ENCODE measurements at places on chromosomes 16 and 17.

- peaks cover 6% of the 10 kb centered on the region for H3K4me1 ChIP-seq
- no peak for DNase-seq
- H3K4me3 ChIP-seq, result no peak overlapping the region
- H3K27me3 ChIP-seq, result no peaks in the 10 kb centered on the region
- no peak overlapping the region for H3K27ac ChIP-seq
- H3K36me3 ChIP-seq, result peaks cover 8% of the 10 kb centered on the region
These were observed 7.2 kb downstream of the ENO3 start for GRCh38 chr17:4958102-4958501.

DNA sequence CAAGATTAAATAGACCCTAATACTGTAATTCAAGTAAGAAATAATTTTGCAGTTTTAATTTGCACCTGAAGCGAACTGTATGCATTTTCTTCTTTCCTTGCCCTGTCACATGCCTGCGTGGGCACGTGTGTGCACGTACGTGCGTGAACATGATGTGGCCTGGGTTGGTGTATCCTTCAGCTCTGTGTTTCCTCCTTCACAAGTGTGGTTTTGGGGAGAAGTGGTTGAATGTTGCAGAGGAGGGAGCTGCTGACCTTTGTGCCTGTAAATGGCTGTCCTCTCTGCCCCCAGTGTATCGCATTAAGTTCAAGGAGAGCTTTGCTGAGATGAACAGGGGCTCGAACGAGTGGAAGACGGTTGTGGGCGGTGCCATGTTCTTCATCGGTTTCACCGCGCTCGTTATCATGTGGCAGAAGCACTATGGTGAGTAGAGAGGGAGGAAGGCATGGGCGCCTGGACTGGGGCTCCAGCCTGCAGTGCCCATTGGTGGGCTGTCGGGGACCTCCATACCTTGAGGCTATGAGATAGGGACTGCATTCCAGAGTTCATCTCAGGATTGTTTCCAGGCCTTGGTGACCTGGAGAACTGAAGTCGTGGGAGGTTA is 6.0 kb downstream of the COX4I1 start:
- peaks cover 25% of the 10 kb centered on the region for H3K36me3 ChIP-seq
- H3K27me3 ChIP-seq, result no peaks in the 10 kb centered on the region
- H3K27ac ChIP-seq, result no peak overlapping the region
- no peak for DNase-seq

- no peak overlapping the region for H3K27ac ChIP-seq
- H3K36me3 ChIP-seq, result peaks cover 7% of the 10 kb centered on the region
- H3K4me1 ChIP-seq, result peaks cover 14% of the 10 kb centered on the region
- H3K4me3 ChIP-seq, result no peak overlapping the region
These were observed 13.7 kb upstream of the MNT start for GRCh38 chr17:2414446-2415064.

DNA sequence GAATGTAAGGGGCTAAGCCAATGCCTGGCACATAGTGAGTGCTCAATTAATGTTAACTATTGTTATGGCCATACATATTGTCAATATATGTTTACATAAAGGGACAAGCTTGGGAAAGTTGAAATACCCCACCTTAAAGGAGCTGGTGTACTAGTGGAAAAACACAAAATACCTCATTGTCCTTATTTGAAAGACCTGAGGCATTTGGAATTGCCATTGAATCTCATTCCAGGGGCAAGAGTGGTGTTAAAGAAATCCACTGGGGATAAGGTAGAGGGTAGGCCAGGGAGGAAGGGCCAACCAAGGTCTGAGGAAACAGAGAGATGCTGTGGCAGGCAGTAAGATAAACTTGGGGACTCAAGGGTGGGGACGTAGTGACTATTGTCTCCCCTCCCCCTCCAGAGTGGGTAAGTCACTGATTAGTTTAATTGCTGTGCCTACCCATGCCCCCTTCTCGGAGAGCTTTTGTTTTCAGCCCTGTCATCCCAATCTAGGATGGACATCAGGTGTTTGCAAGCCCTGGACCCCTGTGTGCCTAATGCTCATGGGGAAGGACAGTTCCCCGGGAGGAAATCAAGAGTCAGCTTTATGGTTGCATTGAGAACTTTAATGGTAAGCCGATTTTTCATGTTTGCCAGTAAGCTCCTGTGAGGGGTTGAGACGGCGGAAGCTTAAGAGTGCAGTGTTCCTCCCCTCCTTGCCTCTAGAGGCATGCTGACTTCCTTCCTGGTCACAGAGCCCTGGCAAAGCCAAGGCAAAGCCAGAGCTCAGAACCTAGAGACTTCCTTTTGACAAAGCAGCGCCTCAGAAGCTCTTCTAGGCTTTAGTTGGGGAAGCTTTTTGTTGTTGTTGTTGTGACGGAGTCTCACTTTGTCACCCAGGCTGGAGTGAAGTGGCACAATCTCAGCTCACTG is 2.5 kb upstream of the HEATR9 start:
- H3K27me3 ChIP-seq, result no peaks in the 10 kb centered on the region
- no peak for DNase-seq
- no peak overlapping the region for H3K27ac ChIP-seq
- H3K36me3 ChIP-seq, result no peaks in the 10 kb centered on the region

DNA sequence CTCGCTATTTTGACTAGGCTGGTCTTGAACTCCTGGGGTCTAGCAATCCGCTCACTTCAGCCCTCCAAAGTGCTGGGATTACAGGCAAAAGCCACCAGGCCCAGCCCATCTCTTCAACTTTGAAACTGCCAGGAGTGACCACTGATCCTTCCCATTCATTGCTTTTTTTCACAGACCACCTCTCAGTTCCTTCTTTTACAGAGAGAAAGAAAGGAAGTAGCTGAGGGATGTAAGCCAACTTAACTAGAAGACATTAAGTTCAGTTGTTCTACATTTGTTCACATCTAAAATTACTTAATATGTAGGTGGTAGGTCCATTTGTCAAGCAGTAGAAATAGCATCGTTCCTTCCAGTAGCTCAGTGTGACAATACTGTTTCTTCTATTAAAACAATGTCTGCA is 219.8 kb downstream of the STX8 start:
- no peak overlapping the region for H3K4me3 ChIP-seq
- H3K27me3 ChIP-seq, result no peaks in the 10 kb centered on the region
- DNase-seq, result no peak

- no peak for DNase-seq
- no peaks in the 10 kb centered on the region for H3K36me3 ChIP-seq
- no peaks in the 10 kb centered on the region for H3K27me3 ChIP-seq
- no peak overlapping the region for H3K4me3 ChIP-seq
- H3K27ac ChIP-seq, result no peak overlapping the region
These were observed 11.8 kb downstream of the ALDH3A2 start for GRCh38 chr17:19660219-19660870.

DNA sequence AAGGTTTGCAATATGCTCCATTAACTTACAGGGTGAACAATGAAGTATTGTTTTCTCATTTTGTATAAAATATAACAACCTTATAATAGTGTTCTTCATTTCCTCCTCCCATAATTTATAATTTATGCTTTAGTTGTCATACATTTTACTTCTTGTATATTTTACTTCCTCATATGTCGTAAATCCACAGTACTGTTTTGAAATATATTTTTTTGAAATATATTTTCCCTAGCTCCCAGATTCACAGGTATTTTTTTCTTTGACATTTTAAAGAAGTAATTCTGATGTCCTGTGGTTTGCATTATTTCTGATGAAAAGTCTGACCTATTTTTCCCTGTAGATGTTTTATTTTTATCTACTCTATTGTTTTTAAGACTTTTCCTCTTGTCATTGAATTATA is 52.7 kb downstream of the VMP1 start:
- no peaks in the 10 kb centered on the region for H3K27me3 ChIP-seq
- no peaks in the 10 kb centered on the region for H3K36me3 ChIP-seq
- peaks cover 14% of the 10 kb centered on the region for H3K4me1 ChIP-seq
- no peak overlapping the region for H3K27ac ChIP-seq

- no peaks in the 10 kb centered on the region for H3K36me3 ChIP-seq
- DNase-seq, result no peak
- no peak overlapping the region for H3K27ac ChIP-seq
- H3K27me3 ChIP-seq, result peaks cover 7% of the 10 kb centered on the region
- H3K4me1 ChIP-seq, result no peaks in the 10 kb centered on the region
- H3K4me3 ChIP-seq, result no peak overlapping the region
These were observed 9.7 kb upstream of the NKD1 start for GRCh38 chr16:50538411-50539052.

DNA sequence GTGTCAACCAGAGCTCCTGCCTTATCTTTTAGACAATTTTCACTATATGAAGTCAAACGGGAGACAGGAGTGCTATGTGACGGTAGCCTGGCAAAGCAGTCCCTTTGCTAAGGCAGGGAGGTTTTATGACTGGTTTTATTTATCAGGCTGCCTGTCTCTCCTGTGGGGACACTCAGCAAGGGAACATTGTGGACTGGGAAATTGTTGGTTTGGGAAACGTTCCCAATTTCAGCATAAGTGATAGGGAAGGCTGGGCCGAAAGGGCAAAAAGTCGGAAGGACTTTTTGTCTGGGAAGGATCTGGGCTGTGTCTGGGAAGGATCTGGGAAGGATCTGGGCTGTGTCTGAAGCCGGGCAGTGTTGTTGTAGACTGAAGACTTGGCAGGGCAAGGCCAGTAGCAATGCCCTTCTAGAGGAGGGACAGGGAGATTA is 211.2 kb downstream of the PARN start:
- no peak overlapping the region for H3K27ac ChIP-seq
- DNase-seq, result no peak
- no peak overlapping the region for H3K4me3 ChIP-seq
- no peaks in the 10 kb centered on the region for H3K27me3 ChIP-seq
- H3K36me3 ChIP-seq, result no peaks in the 10 kb centered on the region
- peaks cover 2% of the 10 kb centered on the region for H3K4me1 ChIP-seq

DNA sequence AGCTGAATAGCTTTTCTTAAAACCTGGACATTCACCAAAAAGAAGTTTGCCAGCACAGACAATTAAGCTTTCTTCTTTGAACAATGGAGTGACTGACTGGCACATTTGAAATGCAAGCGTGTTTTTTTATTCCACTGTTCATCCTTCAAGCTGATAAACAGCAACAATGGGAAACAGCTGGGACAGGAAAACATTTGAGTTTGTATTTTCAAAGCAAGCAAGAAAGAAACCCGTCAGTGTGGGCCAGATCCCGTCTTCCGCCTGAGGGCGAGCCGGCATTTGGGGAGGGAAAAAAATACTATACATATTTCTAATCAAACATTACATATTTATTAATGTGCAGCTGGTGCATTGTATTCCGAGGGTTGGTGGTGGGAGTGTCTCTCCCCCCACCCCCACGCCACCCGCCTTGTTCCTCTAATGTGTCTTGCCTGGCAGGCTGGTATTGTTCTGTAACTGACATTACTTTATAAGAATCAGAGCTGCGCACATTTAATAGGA is 94.3 kb downstream of the CYLD start:
- DNase-seq, result no peak
- no peak overlapping the region for H3K27ac ChIP-seq
- H3K4me3 ChIP-seq, result no peak overlapping the region
- peaks cover 4% of the 10 kb centered on the region for H3K27me3 ChIP-seq
- no peaks in the 10 kb centered on the region for H3K36me3 ChIP-seq
- no peaks in the 10 kb centered on the region for H3K4me1 ChIP-seq

DNA sequence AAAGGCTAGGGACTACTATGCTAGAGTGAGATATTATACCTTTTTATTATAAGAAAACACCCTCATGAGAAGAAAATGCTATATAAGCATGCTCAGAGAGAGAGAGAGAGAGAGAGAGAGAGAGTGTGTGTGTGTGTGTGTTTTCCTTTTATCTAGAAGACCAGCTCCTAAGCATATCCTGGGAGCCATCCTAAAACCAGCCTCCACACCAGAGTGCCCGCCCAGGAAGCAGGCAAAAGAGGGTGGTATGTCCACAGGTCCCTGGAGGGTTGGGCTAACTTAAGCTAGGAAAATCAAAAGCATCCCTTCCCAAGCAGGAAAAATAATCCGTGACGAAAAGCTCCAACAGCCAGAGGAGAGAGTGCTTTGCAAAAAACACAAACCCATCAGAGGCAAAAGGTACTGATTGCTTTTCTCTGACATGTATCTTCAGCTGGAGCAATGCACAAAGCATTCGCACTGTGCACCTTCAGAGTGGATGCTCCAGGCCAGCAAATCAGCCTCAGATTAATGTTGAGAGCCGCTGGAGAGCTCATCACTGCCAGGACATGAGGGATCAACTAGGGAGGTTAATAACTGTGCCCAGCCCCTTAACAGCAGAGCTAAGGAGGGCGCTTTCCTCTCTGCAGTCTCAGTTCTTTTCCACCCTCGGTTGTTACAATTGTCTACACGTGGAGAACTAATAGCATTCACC is 125.1 kb downstream of the SLC39A11 start:
- no peaks in the 10 kb centered on the region for H3K27me3 ChIP-seq
- peaks cover 2% of the 10 kb centered on the region for H3K4me1 ChIP-seq
- H3K36me3 ChIP-seq, result no peaks in the 10 kb centered on the region
- H3K27ac ChIP-seq, result no peak overlapping the region
- no peak for DNase-seq
- H3K4me3 ChIP-seq, result no peak overlapping the region

GRCh38 chr17:77271411-77271810 is 130.6 kb downstream of the SEC14L1 start:
- DNase-seq, result no peak
- H3K36me3 ChIP-seq, result no peaks in the 10 kb centered on the region
- H3K4me3 ChIP-seq, result no peak overlapping the region
- peaks cover 3% of the 10 kb centered on the region for H3K27me3 ChIP-seq

- H3K4me3 ChIP-seq, result no peak overlapping the region
- peaks cover 2% of the 10 kb centered on the region for H3K27me3 ChIP-seq
- H3K27ac ChIP-seq, result no peak overlapping the region
- H3K4me1 ChIP-seq, result peaks cover 2% of the 10 kb centered on the region
- H3K36me3 ChIP-seq, result no peaks in the 10 kb centered on the region
- DNase-seq, result no peak
These were observed 185.2 kb downstream of the C16orf95 start for GRCh38 chr16:87131996-87132345.

All from fibroblast of lung (primary cell).